Lower lobe of right lung (tissue), 2 donors: ENCODE measurements at places on chromosomes 2 and 18. TPM values are rescaled to one million over a fixed set of nuclear protein-coding genes. Genes with fewer than 3 reads are reported as not detected.
A peak's percentile ranks its signal among the peaks of the same experiment; 100 is the strongest.

Gene FABP1
- not detected for total RNA-seq

Gene GKN1
- not detected for total RNA-seq

Gene NT5DC4
- 0.53 TPM for total RNA-seq

Gene NMS
- not detected for total RNA-seq

Gene SATB2
- total RNA-seq, result 5.0 TPM

Gene MC4R
- 0.35 TPM for total RNA-seq

Gene TLX2
- not detected for total RNA-seq

Gene MYO5B
- 23.3 TPM for total RNA-seq

Gene GALR1
- total RNA-seq, result not detected

Gene VWC2L
- not detected for total RNA-seq

Gene ARMC9
- 43.1 TPM for total RNA-seq

Gene MC2R
- not detected for total RNA-seq

DNA sequence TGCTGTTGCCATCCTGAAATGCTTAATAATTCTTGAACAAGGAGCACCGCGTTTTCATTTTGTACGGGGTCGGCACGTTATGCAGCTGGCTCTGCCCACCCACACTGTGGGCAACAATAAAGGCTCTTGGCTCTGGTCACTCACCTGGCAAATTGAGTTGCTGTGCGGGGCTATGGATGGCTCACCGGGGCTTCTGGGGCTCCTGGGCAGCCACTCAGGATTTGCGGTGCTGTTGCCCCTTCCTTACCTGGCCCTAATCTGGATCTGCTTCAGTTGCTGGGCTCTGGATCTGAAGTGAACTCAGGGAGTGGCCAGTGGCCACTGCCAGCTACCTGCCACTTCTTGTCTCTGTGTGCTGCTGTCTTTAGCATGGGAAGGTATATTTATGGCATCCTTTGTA lies 22.7 kb downstream of the RHOB start:
- no peak for DNase-seq
- H3K36me3 ChIP-seq, result no peaks in the 10 kb centered on the region
- H3K27me3 ChIP-seq, result no peaks in the 10 kb centered on the region

- H3K4me1 ChIP-seq, result peaks cover 48% of the 10 kb centered on the region
- peak overlapping the region; percentile 96 for H3K27ac ChIP-seq
- peaks cover under 1% of the 10 kb centered on the region for H3K36me3 ChIP-seq
- peak overlapping the region; percentile 97 for H3K4me3 ChIP-seq
- DNase-seq, result no peak
- no peaks in the 10 kb centered on the region for H3K27me3 ChIP-seq
Measured at GRCh38 chr2:196168181-196168580, 3.2 kb downstream of the STK17B start.

GRCh38 chr2:174328961-174329715 lies 5.6 kb upstream of the SP9 start:
- H3K4me3 ChIP-seq, result no peak overlapping the region
- no peak overlapping the region for H3K27ac ChIP-seq
- peaks cover 41% of the 10 kb centered on the region for H3K4me1 ChIP-seq
- peaks cover 91% of the 10 kb centered on the region for H3K27me3 ChIP-seq

DNA sequence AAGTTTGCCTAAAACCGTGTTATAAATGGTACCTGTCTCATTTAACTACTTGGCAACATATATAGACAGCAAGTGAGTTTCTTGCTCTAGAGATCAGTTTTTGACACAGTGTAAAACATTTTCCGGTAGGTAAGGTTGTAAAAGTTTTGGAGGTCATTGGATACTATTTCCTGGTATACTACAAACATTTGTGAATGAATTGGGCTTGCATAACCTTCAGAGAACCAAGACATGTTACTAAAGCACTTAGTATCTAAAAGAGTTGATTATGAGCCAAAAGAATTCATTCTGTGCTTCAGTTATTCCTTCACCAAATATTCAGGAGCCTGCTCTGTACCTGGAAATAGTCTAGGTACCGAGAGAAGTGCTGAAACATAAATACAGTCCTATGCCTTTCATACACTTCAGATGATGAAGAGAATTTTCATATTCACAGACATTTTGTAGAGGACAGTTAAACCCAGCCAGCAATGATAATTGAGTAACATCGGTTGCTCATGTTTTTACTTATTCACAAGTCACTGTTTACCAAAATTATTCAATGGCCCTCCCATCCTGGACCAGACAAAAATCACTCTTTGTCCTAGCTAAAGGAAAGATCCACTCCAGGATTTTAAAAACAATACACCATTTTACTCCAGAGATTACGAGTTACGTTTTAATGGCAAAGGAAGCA lies 319.4 kb upstream of the RBMS1 start:
- DNase-seq, result no peak
- no peak overlapping the region for H3K4me3 ChIP-seq
- no peaks in the 10 kb centered on the region for H3K36me3 ChIP-seq
- no peaks in the 10 kb centered on the region for H3K4me1 ChIP-seq

DNA sequence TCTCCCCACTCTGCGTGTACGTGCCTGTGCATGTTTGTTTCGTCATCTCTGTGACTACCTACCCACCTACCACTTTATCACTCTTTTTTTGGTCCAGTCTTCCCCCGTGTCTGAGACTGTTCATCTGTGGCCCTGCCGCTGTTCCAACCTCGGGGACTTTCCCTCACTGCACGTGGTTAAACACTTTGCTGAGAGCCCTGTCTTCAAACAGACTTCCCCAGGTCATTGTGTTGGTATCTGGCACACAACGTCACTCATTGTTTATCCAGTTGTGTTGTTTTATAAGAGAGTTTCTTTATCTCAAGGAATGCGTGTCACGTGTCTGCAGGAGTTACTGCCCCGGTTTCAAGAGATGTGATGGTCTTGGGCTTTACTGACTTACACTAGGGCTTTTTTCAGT lies 262.0 kb upstream of the RASGRP3 start:
- no peak for DNase-seq
- H3K36me3 ChIP-seq, result no peaks in the 10 kb centered on the region
- no peaks in the 10 kb centered on the region for H3K27me3 ChIP-seq
- H3K27ac ChIP-seq, result no peak overlapping the region
- H3K4me3 ChIP-seq, result no peak overlapping the region

DNA sequence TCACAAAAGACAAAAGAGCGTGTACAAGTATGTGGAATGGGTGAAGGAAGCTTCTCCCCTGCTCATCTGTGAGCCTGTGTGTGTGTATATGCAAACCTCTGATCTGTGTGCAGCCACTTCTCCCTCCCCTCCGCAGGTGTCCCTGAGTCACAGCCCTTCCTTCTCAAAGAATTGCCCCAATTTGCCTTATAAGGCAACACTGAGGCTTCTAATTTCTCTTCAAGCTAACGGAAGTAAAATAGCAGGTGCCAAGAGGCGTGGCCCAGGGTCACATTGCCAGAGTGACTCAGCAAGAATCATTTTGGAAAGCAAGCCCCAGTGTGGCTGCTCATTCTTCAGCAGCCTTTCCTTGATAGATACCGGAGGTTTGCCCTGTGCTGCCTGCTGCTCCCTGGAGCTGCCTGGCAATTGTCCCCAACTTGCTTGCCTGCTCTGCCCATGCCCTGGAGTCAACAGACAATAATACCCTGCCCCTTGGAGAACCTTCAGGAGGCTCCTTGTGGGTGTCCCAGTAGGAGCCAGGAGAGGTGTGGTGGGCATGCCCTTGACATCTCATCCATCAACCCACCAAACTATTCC lies 37.3 kb upstream of the BMP10 start:
- H3K27me3 ChIP-seq, result no peaks in the 10 kb centered on the region
- H3K4me3 ChIP-seq, result no peak overlapping the region
- H3K27ac ChIP-seq, result peak overlapping the region; percentile 5
- DNase-seq, result peak; percentile 80

DNA sequence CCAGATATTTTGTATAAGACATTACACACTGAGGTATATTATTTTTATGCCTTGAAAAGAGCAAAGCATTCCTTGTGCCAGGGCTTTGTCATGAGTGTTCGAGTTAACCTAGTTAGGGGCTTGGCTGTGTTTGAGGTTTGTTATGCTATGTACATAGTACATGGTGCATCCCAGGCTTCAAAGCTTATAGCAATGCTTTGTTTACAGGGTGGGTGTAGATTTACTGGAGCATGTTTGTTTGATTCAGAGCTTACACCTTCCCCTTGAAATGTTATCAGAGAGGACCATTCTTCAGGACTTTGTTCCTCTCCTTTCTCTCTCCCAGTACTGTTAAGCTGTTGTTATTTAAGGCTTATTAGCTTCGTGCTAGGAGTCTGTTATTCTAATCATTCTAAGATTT lies 738.7 kb upstream of the LRRTM4 start:
- DNase-seq, result no peak
- H3K4me1 ChIP-seq, result no peaks in the 10 kb centered on the region

- H3K27me3 ChIP-seq, result peaks cover 10% of the 10 kb centered on the region
- H3K4me1 ChIP-seq, result no peaks in the 10 kb centered on the region
- DNase-seq, result no peak
- no peak overlapping the region for H3K4me3 ChIP-seq
- no peak overlapping the region for H3K27ac ChIP-seq
Measured at GRCh38 chr2:240405133-240405532, 30.3 kb upstream of the GPC1 start.

DNA sequence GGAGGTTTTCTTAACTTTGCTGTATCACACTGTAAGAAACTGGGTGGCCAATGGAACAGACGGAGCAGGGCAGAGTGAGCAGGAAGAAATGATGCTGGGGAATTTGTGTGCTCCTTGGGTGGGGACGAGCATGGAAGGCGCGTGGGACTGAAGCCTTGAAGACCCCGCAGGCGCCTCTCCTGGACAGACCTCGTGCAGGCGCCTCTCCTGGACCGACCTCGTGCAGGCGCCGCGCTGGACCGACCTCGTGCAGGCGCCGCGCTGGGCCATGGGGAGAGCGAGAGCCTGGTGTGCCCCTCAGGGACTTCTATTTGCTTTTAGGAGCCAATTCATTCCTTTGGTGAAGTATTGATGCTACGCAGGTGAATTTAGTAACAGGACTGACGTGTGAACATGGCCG lies 8.9 kb downstream of the TPO start:
- H3K27ac ChIP-seq, result no peak overlapping the region
- no peak overlapping the region for H3K4me3 ChIP-seq
- peaks cover 4% of the 10 kb centered on the region for H3K27me3 ChIP-seq
- H3K4me1 ChIP-seq, result no peaks in the 10 kb centered on the region
- H3K36me3 ChIP-seq, result no peaks in the 10 kb centered on the region
- no peak for DNase-seq

- no peak for DNase-seq
- no peaks in the 10 kb centered on the region for H3K36me3 ChIP-seq
- no peaks in the 10 kb centered on the region for H3K4me1 ChIP-seq
- no peaks in the 10 kb centered on the region for H3K27me3 ChIP-seq
- no peak overlapping the region for H3K27ac ChIP-seq
Measured at GRCh38 chr2:171399292-171399691, 34.5 kb downstream of the METTL8 start.

- no peak overlapping the region for H3K4me3 ChIP-seq
- H3K4me1 ChIP-seq, result peaks cover 31% of the 10 kb centered on the region
- H3K36me3 ChIP-seq, result no peaks in the 10 kb centered on the region
- peaks cover 5% of the 10 kb centered on the region for H3K27me3 ChIP-seq
- no peak overlapping the region for H3K27ac ChIP-seq
Measured at GRCh38 chr2:98091738-98092137, 4.8 kb downstream of the VWA3B start.

DNA sequence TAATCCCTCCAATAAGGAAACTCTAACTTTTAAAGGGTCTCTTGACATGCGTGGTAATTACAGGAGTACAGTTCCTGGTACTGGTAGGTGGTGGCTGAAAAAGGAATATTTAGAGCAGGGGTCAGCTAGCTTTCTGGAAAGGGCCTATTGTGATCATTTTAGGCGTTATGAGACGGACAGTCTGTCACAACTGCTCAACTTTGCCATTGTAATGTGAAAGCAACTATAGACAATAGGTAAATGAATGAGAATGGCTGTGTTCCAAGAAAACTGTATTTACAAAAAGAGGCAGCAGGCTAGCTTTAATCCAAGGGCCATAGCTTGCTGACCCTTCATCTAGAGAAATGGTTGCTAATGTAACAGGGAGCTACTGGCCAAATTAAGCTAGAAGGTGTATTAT lies 177.7 kb upstream of the LRRTM1 start:
- H3K4me3 ChIP-seq, result no peak overlapping the region
- no peaks in the 10 kb centered on the region for H3K27me3 ChIP-seq
- H3K36me3 ChIP-seq, result no peaks in the 10 kb centered on the region
- H3K27ac ChIP-seq, result no peak overlapping the region
- DNase-seq, result no peak

GRCh38 chr2:241639385-241639784 lies 1.9 kb downstream of the ATG4B start:
- H3K4me3 ChIP-seq, result peak overlapping the region; percentile 84
- H3K4me1 ChIP-seq, result peaks cover 58% of the 10 kb centered on the region
- no peak for DNase-seq
- no peaks in the 10 kb centered on the region for H3K27me3 ChIP-seq
- no peak overlapping the region for H3K27ac ChIP-seq

DNA sequence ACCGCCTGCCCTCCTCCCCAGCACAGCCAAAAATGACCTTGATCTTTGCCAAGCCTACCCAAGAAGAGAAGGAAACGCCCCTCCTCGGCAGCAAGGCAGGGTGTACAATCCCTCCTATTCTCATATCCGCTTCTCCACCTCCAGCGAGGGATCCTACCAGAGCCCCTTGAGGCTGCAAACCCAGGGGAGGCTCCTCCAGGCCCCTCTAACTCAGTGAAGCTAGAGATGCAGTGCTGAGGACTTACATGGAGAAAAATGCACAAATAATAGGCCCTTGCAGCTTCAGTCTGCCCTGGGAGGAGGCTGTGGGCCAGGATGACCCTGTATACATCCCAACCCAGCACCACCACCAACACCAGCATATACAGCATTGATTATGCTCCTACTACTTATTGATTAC lies 46.9 kb upstream of the POMC start:
- no peaks in the 10 kb centered on the region for H3K27me3 ChIP-seq
- no peaks in the 10 kb centered on the region for H3K36me3 ChIP-seq
- H3K4me1 ChIP-seq, result peaks cover 7% of the 10 kb centered on the region
- H3K27ac ChIP-seq, result peak overlapping the region; percentile 68
- no peak for DNase-seq
- peak overlapping the region; percentile 64 for H3K4me3 ChIP-seq

- H3K36me3 ChIP-seq, result peaks cover 12% of the 10 kb centered on the region
- no peaks in the 10 kb centered on the region for H3K27me3 ChIP-seq
- no peak overlapping the region for H3K27ac ChIP-seq
- DNase-seq, result no peak
- no peaks in the 10 kb centered on the region for H3K4me1 ChIP-seq
- no peak overlapping the region for H3K4me3 ChIP-seq
Measured at GRCh38 chr2:231258701-231259100, 60.3 kb downstream of the ARMC9 start.

DNA sequence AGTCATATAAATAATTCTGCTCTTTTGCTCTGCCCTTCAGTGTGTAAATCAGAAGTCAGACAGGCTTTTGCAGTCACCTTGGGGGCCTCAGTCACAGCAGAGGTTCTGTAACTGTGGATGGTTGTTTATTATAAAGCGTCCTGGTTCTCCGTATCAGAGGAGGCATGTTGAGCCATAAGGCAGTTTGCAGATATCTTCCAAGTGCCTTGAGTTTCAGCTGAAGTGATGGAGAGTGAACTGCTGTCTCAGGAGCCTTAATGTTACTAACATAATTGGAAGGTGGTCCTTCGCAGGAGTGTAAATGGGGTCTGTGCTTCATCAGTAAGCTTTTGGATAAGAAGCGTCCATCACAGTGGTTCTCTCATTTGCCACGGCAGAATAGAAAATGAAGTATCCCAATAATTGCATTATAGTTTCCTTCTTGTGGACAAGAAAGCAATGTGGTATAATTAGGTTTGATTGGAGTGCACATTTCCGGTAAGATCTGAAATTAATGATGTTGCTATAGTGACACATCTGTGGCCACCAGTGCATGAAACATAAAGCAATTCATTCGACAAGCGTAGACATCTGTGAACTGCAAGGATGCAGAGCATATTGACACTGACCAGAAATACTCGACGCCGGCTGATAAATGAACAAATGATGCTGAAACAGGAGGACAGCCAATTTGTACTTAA lies 112.5 kb upstream of the NFATC1 start:
- peaks cover 30% of the 10 kb centered on the region for H3K36me3 ChIP-seq
- no peak overlapping the region for H3K4me3 ChIP-seq
- H3K27me3 ChIP-seq, result no peaks in the 10 kb centered on the region
- no peaks in the 10 kb centered on the region for H3K4me1 ChIP-seq
- no peak overlapping the region for H3K27ac ChIP-seq
- DNase-seq, result no peak
